ENCODE measurements at places on chromosomes 13 and 19.
A peak's percentile ranks its signal among the peaks of the same experiment; 100 is the strongest.

GRCh38 chr13:113273321-113273720 lies 23.7 kb upstream of the LAMP1 start:
- DNase-seq: no peak

DNA sequence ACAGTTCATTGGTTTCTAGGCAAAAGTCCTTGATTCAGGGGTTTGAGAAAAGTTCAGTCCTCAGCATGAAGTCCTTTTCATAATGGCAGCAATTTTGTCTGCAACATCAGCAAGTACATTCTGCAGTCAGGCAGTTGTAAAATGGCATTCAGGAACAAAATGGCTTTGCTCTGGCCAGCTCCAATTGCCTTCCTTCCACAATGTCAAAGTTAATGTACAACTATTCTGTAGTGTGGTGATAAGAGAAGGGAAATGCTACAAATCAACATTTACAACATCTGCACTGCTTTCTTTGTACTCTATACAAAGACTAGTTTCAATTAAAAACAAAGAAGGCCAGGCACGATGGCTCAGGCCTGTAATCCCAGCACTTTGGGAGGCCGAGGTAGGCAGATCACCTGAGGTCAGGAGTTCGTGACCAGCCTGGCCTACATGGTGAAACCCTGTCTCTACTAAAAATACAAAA lies 1.8 kb upstream of the NEK3 start:
- DNase-seq: no peak

GRCh38 chr13:38180670-38181069 lies 169.0 kb upstream of the UFM1 start:
- no peak for DNase-seq

- DNase-seq: no peak
These were observed 2.1 kb upstream of the EFNB2 start for GRCh38 chr13:106537521-106537920.

- peak; percentile 61 for DNase-seq
These were observed 6.5 kb upstream of the LTBP4 start for GRCh38 chr19:40594657-40595091.

All from MCF 10A (cell line).